ENCODE measurements at places on chromosomes 6 and 20. TPM values are rescaled to one million over a fixed set of nuclear protein-coding genes. Genes with fewer than 3 reads are reported as not detected.

Gene KHDC1L
- total RNA-seq = not detected

Gene ANKEF1
- 3.8 TPM for total RNA-seq

Gene SLC32A1
- not detected for total RNA-seq

Gene MUC21
- total RNA-seq = 3.8 TPM

Gene TPX2
- 1.9 TPM for total RNA-seq

Gene NR2E1
- not detected for total RNA-seq

Gene C20orf204
- total RNA-seq = 1.2 TPM

Gene LYRM2
- 35.5 TPM for total RNA-seq

Gene DACT2
- 2.4 TPM for total RNA-seq

Gene KCNS1
- total RNA-seq = 3.5 TPM

Gene FAM217A
- not detected for total RNA-seq

Gene TTLL9
- 5.9 TPM for total RNA-seq

Gene AVP
- total RNA-seq = not detected

Gene OLIG3
- not detected for total RNA-seq

Gene TRIM10
- total RNA-seq = not detected

Gene DAAM2
- total RNA-seq = 29.0 TPM

Gene OR2W1
- total RNA-seq = not detected

Gene CLDN20
- total RNA-seq = not detected

Gene NHLRC1
- total RNA-seq = 2.4 TPM

Gene GTSF1L
- total RNA-seq = not detected

Gene KCNQ2
- total RNA-seq = not detected

Gene CDH22
- total RNA-seq = 0.35 TPM

Gene ZBTB46
- 9.9 TPM for total RNA-seq

Gene SLC18B1
- 8.1 TPM for total RNA-seq

Data from lower lobe of right lung (tissue), 2 donors.